Cerebellum (tissue), 4 donors: ENCODE measurements at places on chromosomes 13 and 19.

- no peak for DNase-seq
Measured at GRCh38 chr13:19239114-19239860, 57.7 kb upstream of the TUBA3C start.

- DNase-seq: no peak
Measured at GRCh38 chr13:97221466-97221865, 667 bp upstream of the MBNL2 start.

GRCh38 chr13:97353927-97354675 is 79.9 kb upstream of the RAP2A start:
- DNase-seq: no peak

DNA sequence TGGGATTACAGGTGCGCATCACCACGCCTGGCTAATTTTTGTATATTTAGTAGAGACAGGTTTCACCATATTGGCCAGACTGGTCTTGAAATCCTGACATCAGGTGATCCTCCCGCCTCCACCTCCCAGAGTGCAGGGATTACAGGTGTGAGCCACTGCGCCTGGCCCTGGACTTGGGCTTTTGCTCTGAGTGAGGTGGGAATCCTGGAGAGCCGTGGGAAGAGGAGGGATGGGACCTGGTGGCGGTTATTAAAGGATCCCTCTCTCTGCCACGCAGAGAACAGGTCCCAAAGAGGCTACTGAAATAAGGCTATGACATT is 1.7 kb upstream of the TLE5 start:
- no peak for DNase-seq

DNA sequence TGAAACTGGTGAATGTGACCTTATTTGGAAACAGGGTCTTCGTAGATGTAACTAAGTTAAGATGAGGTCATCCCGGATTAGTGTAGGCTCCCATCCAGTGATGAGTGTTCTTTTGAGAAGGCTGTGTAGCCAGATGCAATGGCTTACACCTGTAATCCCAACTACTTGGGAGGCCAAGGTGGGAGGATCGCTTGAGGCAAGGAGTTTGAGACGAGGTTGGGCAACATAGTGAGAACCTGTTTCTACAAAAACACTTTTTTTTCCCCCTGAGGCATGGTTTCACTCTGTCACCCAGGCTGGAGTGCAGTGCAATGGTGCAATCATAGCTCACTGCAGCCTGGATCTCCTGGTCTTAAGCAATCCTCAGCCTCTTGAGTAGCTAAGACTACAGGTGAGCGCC is 36.4 kb downstream of the FBN3 start:
- no peak for DNase-seq

GRCh38 chr13:112747256-112747655 is 57.4 kb downstream of the ATP11A start:
- no peak for DNase-seq

- no peak for DNase-seq
Measured at GRCh38 chr13:107534548-107534947, 680.8 kb downstream of the LIG4 start.

GRCh38 chr19:56732976-56733375 is 61.4 kb upstream of the ZNF835 start:
- DNase-seq: no peak

GRCh38 chr13:45768656-45769479 is 66.7 kb downstream of the CBY2 start:
- DNase-seq: no peak

GRCh38 chr13:112958127-112958989 is 10.7 kb upstream of the MCF2L start:
- no peak for DNase-seq

- peak; percentile 31 for DNase-seq
Measured at GRCh38 chr19:48990400-48990799, 2.7 kb downstream of the GYS1 start.

DNA sequence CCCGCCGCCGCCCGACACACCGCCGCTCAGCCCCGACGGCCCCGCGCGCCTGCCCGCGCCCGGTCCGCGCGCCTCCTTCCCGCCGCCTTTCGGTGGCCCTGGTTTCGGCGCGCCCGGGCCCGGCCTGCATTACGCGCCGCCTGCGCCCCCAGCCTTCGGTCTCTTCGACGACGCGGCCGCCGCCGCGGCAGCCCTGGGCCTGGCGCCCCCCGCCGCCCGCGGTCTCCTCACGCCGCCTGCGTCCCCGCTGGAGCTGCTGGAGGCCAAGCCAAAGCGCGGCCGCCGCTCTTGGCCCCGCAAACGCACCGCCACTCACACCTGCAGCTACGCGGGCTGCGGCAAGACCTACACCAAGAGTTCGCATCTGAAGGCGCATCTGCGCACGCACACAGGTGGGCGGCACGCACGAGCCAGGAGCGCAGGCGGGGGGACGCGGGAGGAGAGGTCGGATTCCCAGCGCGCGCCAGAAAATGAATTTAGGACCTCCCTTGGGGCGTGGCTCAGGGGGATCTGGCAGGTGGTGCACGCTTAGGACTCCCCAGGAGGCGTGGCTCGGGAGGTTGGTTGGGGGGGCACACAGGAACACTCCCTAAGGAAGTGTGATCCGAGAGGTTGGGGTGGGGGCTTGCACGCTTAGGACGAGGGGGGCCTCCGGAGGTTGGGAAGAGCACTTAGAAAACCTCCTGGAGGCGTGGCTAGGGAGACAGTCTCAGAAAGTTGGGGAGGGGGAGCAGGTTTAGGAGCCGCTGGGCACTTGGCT is 1.2 kb downstream of the KLF2 start:
- DNase-seq: peak; percentile 31

DNA sequence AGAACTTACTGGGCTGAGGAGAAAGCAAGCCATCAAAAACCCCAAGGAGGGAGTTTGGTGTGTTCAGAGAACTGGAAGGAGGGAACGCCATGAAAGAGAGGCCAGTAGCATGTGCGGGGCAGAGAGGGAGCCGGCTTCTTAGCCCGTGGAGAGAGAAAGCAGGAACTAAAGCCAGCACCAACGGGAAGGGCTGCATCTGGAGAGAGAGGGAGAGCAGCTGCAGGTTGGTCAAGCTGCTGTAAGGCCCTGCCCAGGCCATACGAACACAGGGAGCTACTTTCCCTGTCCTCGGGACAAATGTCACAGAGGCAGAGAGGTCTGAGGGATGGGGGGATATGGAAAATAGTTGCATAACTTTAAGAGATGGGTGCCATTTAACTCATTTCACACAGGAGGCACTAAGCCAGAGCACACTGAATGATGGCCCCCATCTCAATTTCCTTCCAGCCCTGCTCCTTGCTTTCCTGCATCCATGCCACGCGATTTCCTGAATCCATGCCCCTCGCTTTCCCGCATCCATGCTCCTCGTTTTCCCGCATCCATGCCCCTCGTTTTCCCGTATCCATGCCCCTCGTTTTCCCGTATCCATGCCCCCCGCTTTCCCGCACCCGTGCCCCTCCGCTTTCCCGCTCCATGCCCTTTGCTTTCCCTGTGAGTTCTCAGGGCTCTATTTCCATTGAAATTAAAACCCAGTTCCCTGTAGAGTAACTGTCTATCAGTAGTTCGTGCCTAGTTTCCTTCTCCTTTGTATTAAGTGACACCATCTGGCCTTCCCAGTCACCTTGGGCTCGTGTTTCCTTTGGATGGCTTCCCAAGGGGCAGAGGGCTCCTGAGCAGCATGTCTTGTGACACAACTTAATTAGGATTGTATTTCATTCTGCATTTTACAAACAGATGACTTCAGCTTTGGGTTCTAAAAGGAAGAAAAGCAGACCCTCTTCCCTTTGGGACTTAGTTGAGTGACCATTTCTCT is 31.5 kb upstream of the TPT1 start:
- DNase-seq: no peak

GRCh38 chr13:73998631-73999030 is 135.6 kb downstream of the KLF12 start:
- no peak for DNase-seq

- DNase-seq: no peak
Measured at GRCh38 chr13:97567510-97568243, 133.7 kb downstream of the RAP2A start.

GRCh38 chr19:28213470-28214082 is 999.4 kb downstream of the UQCRFS1 start:
- no peak for DNase-seq

DNA sequence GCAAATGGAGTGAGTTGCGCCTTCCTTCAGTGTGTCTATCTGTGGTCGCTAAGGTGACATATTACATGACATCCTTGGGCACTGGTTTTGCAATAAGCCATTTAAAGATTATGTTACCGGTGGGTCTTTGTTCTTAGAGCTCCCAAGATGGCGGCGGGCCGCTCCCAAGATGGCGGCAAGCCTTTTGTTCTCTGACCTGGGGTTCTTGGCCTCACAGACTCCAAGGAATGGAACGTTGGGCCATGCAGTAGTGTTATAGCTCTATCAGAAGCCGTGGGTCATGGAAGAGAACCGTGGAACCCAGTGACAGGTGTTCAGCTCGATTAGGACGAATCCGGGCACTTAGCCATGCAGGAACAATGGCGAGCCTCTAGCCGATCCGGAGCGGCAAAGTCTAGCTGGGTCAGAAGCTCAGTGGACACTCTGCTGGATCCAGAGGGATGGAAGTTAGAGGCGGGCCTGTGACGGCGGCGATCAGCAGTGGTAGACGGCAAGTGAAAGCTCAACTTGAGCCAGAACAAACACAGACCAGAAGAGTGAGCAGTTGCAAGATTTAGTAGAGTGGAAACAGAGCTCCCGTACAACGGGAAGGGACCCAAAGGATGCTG is 188.6 kb downstream of the TEX29 start:
- DNase-seq: no peak

GRCh38 chr19:46495786-46496099 is at the start of gene PNMA8B:
PNMA8B (minus strand) TSS chr19:46495867; CDS start chr19:46495465, 402 bp downstream.
- peak; percentile 96 for DNase-seq

- no peak for DNase-seq
Measured at GRCh38 chr19:38658462-38659306, 11.2 kb downstream of the ACTN4 start.

DNA sequence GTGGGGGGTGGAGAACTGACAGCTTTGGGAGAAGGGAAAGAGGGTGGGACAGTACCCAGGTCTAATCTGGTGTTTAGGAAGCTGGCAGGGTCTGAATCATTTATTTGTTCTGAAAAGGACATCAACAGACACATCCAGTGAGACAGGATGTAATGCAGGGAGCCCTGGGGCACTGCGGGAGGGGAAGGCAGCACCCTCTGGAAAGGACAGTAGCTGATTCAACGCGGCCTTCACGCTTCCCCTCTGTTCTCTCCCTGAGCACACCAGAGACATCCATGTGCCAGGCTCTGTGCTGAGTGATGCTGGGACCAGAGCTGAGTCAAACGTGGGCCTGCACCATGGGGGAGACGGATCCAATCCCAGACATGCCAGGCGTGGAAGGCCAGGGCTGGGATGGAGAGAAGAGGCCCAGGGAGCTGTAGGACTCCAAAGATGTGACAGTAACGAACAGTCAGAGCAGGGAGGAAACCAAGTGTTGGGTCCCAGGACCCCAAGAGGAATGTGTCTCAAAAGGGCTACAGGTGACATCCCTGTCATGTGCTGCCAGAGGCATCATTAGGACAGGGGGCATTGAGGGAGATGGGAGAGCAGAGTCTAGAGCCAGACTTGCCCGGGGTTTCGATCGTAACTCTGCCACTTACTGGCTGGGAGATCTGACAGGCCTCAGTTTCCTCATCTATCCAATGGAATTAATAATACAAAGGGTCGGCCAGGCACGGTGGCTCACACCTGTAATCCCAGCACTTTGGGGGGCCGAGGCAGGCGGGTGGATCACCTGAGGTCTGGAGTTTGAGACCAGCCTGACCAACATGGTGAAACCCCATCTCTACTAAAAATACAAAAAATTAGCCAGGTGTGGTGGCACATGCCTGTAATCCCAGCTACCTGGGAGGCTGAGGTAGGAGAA is 1.7 kb downstream of the ETFB start:
- DNase-seq: no peak

GRCh38 chr13:27533155-27533643 is 82.8 kb upstream of the MTIF3 start:
- DNase-seq: peak; percentile 85

DNA sequence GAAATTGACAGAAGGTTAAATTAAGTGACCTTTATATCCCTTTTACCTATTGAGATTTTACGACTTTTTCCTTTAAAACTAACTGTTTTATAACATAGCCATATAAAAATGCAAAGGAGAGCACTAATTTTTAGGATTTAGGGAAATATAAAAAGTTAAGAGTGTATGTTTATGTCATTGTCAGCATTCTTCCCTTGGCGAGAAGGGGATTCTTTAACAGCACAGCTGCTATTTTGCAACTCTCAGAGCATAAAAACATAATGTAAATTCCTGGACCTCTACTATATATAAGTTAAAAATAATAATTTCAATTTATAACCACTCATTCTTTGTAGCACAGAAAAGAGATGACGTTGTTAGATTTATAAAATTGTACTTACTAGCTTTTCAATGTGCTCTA is 363.2 kb downstream of the DACH1 start:
- no peak for DNase-seq

GRCh38 chr13:86447479-86447878 is 648.3 kb upstream of the SLITRK6 start:
- DNase-seq: no peak

DNA sequence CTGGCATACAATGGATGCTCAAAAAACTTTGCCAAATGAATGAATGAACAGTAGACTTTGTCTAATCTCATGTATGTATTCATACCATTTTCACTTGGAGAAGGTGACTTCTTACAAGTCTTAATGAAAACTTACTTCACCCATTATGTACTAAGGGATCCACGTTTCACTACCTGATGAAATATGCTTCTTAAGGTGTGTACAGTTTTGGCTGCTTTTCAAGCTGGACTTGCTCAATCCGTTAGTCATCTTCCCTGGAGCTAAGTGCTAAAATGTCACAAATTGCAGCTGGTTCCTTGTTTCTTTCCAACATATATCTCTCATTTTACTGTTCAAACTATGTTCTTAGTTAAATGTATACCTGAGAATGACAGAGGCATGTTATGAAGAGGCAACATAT is 4.2 kb upstream of the CCNA1 start:
- DNase-seq: no peak
